Endothelial cell of coronary artery (primary cell): ENCODE measurements at places on chromosomes 6 and 20. TPM values are rescaled to one million over a fixed set of nuclear protein-coding genes. Genes with fewer than 3 reads are reported as not detected.

The PARD6B gene
- total RNA-seq = 0.09 and 0.27 TPM in 2 replicates

The NKX2-4 gene
- not detected in 2 replicates for total RNA-seq

The VNN1 gene
- total RNA-seq = under 0.01 TPM in 1 of 2 replicates, not detected in the other

The IMPG1 gene
- total RNA-seq = not detected in 2 replicates

The CGA gene
- not detected in 2 replicates for total RNA-seq

The POM121L2 gene
- total RNA-seq = not detected in 2 replicates

The MAK gene
- total RNA-seq = not detected in 2 replicates

The SEMG1 gene
- not detected in 2 replicates for total RNA-seq

The CDSN gene
- under 0.01 TPM in 1 of 2 replicates, not detected in the other for total RNA-seq

The TRIM26 gene
- total RNA-seq = 23.8 and 25.6 TPM in 2 replicates

The NNAT gene
- not detected in 2 replicates for total RNA-seq

The ECT2L gene
- not detected in 2 replicates for total RNA-seq

The ADGRB3 gene
- total RNA-seq = under 0.01 TPM in 1 of 2 replicates, not detected in the other

The FOXQ1 gene
- total RNA-seq = not detected in 2 replicates

The TCFL5 gene
- 11.4 and 11.9 TPM in 2 replicates for total RNA-seq

The CFAP61 gene
- not detected in 2 replicates for total RNA-seq

The ANKEF1 gene
- 2.1 and 2.4 TPM in 2 replicates for total RNA-seq

The CCHCR1 gene
- total RNA-seq = 14.2 and 18.2 TPM in 2 replicates

The SAMD5 gene
- total RNA-seq = 0.28 and 1.2 TPM in 2 replicates

The CNR1 gene
- total RNA-seq = under 0.01 and 15.1 TPM in 2 replicates

The LBP gene
- total RNA-seq = not detected in 2 replicates

The NRSN2 gene
- 12.0 and 15.0 TPM in 2 replicates for total RNA-seq

The CD24 gene
- total RNA-seq = 0.38 and 2.7 TPM in 2 replicates

The ARFGEF2 gene
- 47.6 and 50.9 TPM in 2 replicates for total RNA-seq

The SEL1L2 gene
- total RNA-seq = not detected in 2 replicates

The ZBTB46 gene
- 7.8 and 12.8 TPM in 2 replicates for total RNA-seq

The SASH1 gene
- total RNA-seq = 79.2 and 128 TPM in 2 replicates

The BANF2 gene
- total RNA-seq = not detected in 2 replicates

The HSD17B8 gene
- 3.6 and 4.7 TPM in 2 replicates for total RNA-seq

The PBX2 gene
- 37.0 and 42.5 TPM in 2 replicates for total RNA-seq

The SPDEF gene
- total RNA-seq = not detected in 2 replicates

The VGLL2 gene
- not detected in 2 replicates for total RNA-seq

The ANGPT4 gene
- not detected in 2 replicates for total RNA-seq

The CD109 gene
- 12.9 and 15.4 TPM in 2 replicates for total RNA-seq

The MDFI gene
- 20.8 and 42.9 TPM in 2 replicates for total RNA-seq

The SLC32A1 gene
- not detected in 2 replicates for total RNA-seq

The NKAIN4 gene
- not detected in 2 replicates for total RNA-seq

The RPS21 gene
- total RNA-seq = 1,391 and 1,978 TPM in 2 replicates

The BEND6 gene
- 1.1 and 1.7 TPM in 2 replicates for total RNA-seq

The SPAG4 gene
- total RNA-seq = 5.1 and 23.5 TPM in 2 replicates

The BTNL2 gene
- not detected in 2 replicates for total RNA-seq

The MCM8 gene
- total RNA-seq = 5.0 and 8.3 TPM in 2 replicates

The GJA10 gene
- not detected in 2 replicates for total RNA-seq

The PRL gene
- total RNA-seq = not detected in 2 replicates

The BMP2 gene
- 6.7 and 16.6 TPM in 2 replicates for total RNA-seq

The PTP4A1 gene
- 34.8 and 38.8 TPM in 2 replicates for total RNA-seq

The MICB gene
- 11.3 and 15.7 TPM in 2 replicates for total RNA-seq

The METTL24 gene
- not detected in 2 replicates for total RNA-seq

The CST1 gene
- total RNA-seq = 0.18 and 0.38 TPM in 2 replicates

The LAMA2 gene
- 4.0 and 25.0 TPM in 2 replicates for total RNA-seq

The LCA5 gene
- 4.0 and 4.2 TPM in 2 replicates for total RNA-seq

The GNMT gene
- total RNA-seq = 0.09 TPM in 1 of 2 replicates, not detected in the other

The HLA-DMB gene
- total RNA-seq = 0.27 TPM in 1 of 2 replicates, not detected in the other

The STX11 gene
- 5.7 and 10.4 TPM in 2 replicates for total RNA-seq

The TTK gene
- 7.6 and 17.1 TPM in 2 replicates for total RNA-seq

The DDX43 gene
- total RNA-seq = 0.75 and 1.1 TPM in 2 replicates

The CASS4 gene
- total RNA-seq = not detected in 2 replicates

The RAMACL gene
- total RNA-seq = 1.6 and 4.6 TPM in 2 replicates
